ENCODE measurements at places on chromosomes 12 and 14.

GRCh38 chr14:72636871-72637270 is 257.0 kb downstream of the DPF3 start:
- DNase-seq = no peak

- no peak for DNase-seq
Observed at GRCh38 chr12:87921621-87922020, 107.6 kb downstream of the C12orf50 start.

DNA sequence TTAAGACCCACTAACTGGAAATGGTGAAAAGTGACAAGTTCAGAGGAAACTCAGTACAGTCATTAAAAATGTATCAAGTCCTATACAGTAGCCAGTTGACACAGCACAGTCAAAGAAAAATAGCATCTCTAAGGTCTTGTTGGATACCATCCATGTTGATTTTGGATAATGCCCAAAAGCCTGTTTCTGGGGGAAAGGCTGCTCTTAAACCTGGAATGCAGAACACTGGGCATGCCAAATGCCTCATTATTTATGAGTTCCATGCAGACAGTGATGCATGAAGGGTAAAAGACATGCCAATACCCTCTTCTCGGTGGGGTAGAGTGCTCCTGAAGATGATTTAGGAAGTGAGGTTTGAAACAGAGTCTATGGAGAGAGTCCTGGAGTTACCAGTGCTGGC is 29.6 kb downstream of the KCNK13 start:
- DNase-seq = no peak

DNA sequence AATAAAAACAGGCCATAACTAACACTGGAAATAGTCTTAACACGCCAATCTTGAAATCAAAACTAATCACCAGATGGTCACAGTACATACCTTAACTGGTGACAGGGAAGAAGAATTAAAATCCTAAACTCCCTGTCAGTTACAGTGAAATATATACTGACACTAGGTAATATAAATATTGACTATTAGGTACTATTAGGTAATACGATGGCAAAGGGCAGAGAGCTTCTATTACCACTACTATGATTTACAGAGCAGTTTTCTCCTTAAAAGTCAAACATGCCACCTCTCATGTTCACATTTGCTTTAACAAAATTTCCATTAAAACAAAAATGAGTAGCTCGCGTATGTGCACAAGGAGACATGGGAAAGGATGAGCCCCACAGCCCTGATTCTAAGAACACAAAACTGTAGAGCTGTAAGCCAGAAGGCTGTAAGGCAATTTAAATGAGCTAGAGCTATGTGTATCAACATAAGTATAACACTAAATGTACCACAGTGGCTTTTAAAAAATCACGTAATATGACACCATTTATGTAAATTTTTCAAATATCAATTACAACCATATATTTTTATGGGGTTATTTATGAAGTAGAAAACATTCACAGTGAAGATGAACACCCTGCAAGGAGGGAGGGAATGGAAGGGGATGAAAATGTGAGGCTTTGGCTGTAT is 19.1 kb downstream of the SETD3 start:
- DNase-seq = no peak

DNA sequence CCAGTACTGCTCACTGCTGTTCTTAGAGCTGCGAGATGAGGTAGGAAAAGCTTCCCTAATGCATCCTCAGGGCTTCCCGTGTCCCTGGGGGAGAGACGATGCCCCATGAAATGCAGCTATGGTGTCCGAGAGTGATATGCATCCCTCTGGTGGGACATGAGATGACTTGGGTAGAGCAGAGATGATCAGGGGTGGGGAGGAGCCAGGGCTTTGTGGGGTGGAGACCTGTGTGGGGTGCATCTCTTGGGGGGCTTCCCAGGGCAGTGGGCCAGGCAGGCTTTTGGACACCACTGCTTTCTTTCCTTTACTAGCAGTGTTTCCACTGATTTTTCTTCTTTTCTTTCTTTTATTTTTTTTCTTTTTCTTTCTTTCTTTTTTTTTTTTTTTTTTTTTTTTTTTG is 147.3 kb downstream of the ADGRD1 start:
- no peak for DNase-seq

- no peak for DNase-seq
Observed at GRCh38 chr12:51388069-51388799, 3.0 kb downstream of the GALNT6 start.

DNA sequence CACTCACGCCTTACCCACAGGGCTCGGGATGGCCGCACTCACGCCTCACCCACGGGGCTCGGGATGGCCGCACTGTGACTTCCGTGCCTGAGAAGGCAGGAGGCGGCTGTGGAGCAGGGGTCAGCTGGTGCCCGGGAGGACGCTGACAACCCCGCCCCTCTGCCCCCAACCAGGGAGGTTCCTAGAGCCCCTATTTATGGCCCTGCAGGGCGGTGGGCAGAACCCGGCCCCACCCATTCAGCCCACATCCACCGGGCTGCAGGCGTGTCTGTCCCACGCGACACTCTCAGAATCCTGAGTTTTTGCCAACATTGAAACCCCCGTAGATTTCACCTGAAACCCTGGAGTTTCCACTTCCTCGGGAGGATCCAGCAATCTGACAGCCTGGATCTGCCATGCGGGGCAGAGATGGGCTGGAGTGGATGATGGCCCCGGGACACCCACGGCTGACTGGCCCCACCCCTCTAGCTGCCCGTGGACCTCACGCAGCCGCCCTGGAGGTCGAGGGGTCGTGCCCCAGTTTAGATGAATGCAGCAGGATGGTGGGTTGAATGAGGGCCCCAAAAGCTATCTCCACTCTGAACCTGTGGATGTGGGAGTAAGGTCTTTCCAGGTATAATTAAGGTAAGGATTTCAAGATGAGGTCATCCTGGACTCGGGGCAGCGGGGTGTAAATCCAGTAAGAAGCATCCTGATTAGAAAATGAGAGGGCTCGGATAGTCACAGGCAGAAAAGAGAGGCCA is 20.4 kb downstream of the GALNT9 start:
- DNase-seq = no peak

- DNase-seq = no peak
Observed at GRCh38 chr14:68663385-68664076, 129.3 kb downstream of the ZFP36L1 start.

- DNase-seq = no peak
Observed at GRCh38 chr12:53561590-53561953, 54.3 kb upstream of the NPFF start.

DNA sequence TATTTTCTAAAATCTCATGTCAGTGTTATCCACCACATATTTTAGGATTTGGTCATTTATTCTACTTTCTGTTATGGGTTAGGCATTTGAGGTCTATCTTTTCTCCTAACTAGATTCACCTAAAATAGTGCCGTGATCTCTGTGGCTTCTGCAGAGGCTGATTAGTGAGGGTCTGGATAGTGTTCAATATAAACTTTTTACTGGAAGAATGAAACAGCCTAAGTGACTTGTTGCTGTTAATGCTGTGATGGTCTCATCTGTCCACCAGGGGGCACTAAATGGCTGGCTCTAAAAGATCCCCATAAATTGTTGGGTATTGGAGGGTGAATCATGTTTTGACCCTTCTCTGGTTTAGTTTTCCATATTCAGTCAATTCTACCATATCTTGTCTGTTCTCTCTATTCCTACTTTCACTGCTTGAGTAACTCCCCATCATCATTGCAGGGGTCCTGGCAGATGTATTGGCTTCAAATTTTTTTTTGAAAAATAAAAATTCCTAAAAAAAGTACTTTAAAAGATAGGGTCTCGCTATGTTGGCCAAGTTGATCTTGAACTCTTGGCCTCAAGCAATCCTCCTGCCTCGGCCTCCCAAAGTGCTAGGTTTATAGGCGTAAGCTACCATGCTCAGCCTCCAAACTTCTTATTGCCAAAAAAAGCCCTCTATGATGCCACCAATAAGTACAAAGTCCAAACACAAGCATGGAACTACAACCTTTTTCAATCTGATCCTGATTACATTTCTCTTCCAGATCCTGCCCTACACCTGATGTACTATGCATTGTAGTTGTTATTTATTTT is 6.9 kb downstream of the PABPN1 start:
- no peak for DNase-seq
